ENCODE measurements at places on chromosomes 5 and 9. TPM values are rescaled to one million over a fixed set of nuclear protein-coding genes. Genes with fewer than 3 reads are reported as not detected.

Gene SPINK4
- not detected for total RNA-seq

DNA sequence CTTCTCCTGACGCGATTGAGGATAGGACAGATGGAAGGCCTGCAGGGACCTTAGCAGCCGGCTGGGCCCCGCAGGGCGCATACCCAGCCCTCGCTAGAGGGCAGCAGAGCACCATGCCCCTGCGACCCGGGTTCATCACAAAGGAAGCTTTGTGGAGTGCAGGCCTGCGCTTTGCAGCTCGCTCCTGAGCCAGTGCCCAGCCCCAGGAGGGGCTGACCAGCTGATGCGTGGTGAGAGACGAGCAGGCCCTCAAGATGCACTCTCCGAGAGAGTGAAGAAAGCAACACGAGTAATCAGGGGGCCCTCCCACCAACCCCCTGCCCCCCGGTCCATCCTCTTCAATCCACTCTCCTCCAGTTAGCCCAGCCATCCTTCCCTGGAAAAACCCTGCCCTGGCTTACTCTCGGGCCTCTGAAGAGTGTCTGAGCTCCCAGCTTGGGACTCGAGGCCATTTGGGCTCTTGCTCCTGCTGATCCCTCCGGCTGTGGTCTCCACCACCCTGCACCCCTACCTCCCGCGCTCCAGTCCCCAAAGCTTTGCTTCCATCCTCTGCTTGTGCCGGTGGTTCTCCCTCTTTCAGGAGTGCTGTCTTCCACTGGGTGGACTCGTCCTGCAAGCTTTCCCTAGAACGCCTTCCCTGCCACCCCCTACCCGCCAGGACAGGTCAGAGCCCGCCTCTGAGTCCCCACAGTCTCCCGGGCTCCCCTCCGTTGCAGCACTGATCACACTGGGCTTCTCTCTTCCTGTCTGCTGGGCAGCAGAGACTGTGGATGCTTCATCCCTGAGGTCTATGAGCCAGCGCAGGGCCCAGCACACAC, 9.1 kb upstream of the KIF12 start:
- no peaks in the 10 kb centered on the region for H3K36me3 ChIP-seq
- no peaks in the 10 kb centered on the region for H3K4me1 ChIP-seq
- H3K4me3 ChIP-seq = no peak overlapping the region
- peak; percentile 82 for DNase-seq

DNA sequence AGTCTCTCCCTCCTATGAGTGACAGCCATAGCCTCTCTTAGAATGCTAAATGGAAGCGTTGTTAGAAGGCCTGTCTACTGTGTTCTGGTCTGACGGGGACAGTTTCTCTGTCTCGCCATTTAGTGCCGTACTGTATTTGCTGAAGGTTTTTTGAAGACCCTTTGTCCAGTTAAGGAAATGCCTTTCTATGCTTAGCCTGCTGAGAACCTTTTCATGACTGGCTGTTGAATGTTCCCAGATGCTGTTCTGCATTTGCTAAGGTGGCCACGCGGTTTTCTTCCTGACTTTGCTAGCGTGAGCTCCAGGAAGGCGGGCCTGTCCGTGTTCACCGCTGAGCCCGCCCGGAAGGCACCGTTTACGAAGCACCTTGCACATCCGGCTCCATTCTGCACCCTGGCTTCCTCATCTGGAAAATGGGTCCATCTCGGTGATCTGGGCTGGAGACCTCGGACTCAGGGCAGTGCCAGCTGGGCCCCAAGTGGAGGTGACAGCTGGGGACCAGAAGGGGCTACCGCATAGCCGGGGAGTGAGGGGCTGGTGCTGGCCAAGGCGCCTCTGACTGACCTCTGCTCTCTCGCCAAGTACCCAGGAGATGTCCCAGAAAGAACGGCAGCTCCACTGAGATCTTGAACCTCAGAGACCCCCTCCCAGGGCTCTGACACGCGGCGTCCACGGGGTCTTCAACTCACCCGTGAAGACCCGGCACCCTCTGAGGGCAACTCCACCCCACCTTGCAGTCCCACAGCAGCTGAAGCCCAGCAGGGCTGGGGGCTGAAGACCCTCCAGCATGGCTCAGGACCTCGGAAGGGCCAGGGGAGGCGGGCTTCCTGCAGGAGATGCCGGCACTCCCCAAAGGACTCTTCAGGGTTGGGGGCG, 52.5 kb upstream of the NKD2 start:
- H3K4me1 ChIP-seq = no peaks in the 10 kb centered on the region
- no peaks in the 10 kb centered on the region for H3K36me3 ChIP-seq
- H3K27ac ChIP-seq = no peak overlapping the region
- H3K27me3 ChIP-seq = no peaks in the 10 kb centered on the region

GRCh38 chr9:18698992-18699391, 225.0 kb downstream of the ADAMTSL1 start:
- no peaks in the 10 kb centered on the region for H3K36me3 ChIP-seq
- peaks cover 7% of the 10 kb centered on the region for H3K4me1 ChIP-seq
- H3K27ac ChIP-seq = no peak overlapping the region

GRCh38 chr5:170283296-170283695, 14.3 kb downstream of the LCP2 start:
- no peak for DNase-seq
- no peaks in the 10 kb centered on the region for H3K27me3 ChIP-seq
- no peak overlapping the region for H3K27ac ChIP-seq
- peaks cover 19% of the 10 kb centered on the region for H3K4me1 ChIP-seq
- no peak overlapping the region for H3K4me3 ChIP-seq
- H3K36me3 ChIP-seq = no peaks in the 10 kb centered on the region

Gene ABCA2
- 25.2 TPM for total RNA-seq

Gene PPP2R2B
- total RNA-seq = 6.4 TPM

DNA sequence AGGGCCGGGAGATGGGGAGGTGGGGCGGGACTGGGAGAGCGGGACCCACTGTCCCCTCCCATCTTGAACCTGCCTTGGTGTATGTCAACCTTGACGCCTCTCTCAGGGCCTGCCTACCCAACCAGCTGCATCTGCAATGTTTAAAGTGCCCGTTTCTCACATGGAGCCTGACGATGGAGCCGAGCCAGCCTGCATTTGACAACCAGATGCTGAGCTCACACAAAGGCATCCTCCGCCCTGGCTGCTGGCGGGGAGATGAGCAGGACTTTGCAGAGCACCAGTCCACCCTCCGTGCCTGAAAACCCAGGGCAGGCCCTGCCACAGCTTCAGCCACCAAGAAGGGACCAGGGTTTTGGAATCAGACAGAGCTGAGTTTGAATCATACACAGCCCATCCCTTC, 141.1 kb upstream of the SMIM23 start:
- DNase-seq = no peak
- no peaks in the 10 kb centered on the region for H3K27me3 ChIP-seq
- H3K4me3 ChIP-seq = no peak overlapping the region
- no peaks in the 10 kb centered on the region for H3K4me1 ChIP-seq
- no peaks in the 10 kb centered on the region for H3K36me3 ChIP-seq

DNA sequence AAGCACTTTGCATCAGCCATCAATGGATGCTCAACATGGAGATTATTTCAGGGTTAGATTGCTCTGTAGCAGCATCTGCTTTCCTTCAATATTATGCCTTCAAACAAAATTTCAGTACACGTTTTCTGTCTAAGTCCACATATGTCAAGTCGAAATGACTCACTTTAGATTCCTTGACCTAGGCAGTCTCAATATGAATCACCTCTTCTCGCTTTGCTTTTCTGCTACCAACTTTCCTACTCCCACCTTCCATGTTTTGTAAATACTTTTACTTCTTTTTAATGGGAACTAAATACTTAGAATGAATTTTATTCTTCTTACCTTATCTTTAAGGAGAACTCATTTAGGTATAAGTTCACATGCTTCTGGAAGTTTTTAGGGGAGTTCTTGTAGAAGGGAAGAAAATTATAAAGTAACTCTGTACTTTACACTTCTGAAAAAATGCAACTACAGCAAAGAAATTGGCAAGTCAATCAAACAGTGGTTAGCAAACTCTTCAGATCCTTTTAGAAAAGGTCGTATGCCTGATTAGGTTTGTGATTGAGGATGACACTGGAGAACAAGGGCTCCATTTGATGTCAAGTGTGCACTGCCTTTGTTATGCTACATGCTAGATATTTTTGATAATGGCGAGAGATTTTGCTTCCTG, 478.5 kb upstream of the SMARCA2 start:
- no peaks in the 10 kb centered on the region for H3K4me1 ChIP-seq
- no peak overlapping the region for H3K27ac ChIP-seq
- H3K4me3 ChIP-seq = no peak overlapping the region
- no peaks in the 10 kb centered on the region for H3K27me3 ChIP-seq
- no peaks in the 10 kb centered on the region for H3K36me3 ChIP-seq
- DNase-seq = no peak

- H3K36me3 ChIP-seq = no peaks in the 10 kb centered on the region
- H3K27ac ChIP-seq = no peak overlapping the region
- H3K4me3 ChIP-seq = no peak overlapping the region
- no peaks in the 10 kb centered on the region for H3K4me1 ChIP-seq
Observed at GRCh38 chr5:138243794-138244193, 30.6 kb downstream of the GFRA3 start.

DNA sequence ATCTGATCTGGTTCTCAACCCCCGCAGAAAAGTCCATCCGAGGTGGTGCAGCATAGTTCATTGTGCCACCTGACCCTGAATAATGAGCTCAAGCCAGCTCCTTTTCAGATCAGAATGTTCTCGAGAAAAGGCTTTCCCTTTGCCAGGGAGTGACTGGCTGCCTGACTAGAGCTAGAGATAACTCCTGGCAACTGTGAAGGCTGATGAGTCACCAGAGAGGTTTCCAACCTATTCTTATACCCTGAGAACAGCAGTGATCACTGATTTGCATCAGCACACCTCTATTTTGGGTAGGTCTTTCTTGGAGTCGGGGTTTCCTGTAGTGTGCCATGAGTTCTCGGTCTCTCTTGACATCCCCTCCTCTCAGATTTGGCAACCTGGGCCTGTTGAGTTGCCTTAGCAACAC, 127.9 kb downstream of the PIK3R1 start:
- no peak overlapping the region for H3K4me3 ChIP-seq
- peaks cover 6% of the 10 kb centered on the region for H3K4me1 ChIP-seq
- H3K27me3 ChIP-seq = no peaks in the 10 kb centered on the region

DNA sequence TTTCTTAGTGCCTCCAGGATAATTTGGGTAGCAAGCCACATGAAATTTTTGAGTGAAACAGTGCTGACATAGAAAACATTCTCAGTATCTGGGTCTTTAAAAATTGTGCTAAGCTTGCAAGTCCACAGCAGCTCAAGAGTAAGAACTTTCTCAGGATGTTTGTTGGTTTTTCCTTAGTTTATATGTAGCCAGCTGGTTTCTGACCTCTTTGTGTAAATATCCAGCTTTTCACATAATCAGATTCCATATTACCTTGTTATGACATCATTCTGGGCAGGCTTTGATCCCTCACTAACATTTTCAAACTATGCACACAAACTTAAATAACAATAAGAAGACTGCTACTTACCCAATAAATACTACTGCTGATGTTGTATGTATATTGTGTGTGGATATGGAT, 82.9 kb upstream of the VCAN start:
- no peak for DNase-seq
- H3K36me3 ChIP-seq = no peaks in the 10 kb centered on the region
- no peaks in the 10 kb centered on the region for H3K4me1 ChIP-seq
- H3K4me3 ChIP-seq = no peak overlapping the region

GRCh38 chr9:122444041-122444733, 33.5 kb downstream of the OR1J1 start:
- no peaks in the 10 kb centered on the region for H3K36me3 ChIP-seq
- no peak overlapping the region for H3K27ac ChIP-seq
- H3K4me1 ChIP-seq = no peaks in the 10 kb centered on the region
- no peak for DNase-seq
- H3K27me3 ChIP-seq = peaks cover 3% of the 10 kb centered on the region

DNA sequence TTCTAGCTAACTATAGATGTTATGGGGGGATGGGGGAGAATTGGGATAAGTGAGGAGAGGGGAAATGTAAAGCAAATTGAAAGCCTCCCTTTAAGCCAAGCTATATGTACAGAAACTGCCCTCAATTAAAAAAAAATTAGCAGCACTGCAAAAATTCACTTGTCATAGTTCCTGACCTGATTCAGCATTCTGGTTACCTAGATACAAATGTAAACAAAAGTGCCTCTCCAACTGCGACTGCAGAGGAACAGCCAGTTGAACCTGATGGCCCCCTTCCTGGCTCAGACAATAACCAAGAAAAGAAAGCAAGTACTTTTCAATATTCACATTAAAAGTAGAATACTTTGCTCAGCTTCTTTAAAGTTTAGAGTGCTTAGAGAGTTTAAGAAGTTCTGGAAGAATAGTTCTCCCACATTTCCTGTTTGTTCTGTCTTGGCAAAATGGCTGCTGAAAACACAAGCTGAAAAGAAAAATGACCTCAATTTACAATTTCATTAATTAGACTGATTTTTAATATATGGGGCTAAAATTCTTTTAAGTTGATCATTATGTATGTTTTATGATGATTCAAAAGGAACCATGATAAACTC, 1.5 kb downstream of the FAM81B start:
- H3K4me1 ChIP-seq = no peaks in the 10 kb centered on the region
- H3K4me3 ChIP-seq = no peak overlapping the region
- H3K27ac ChIP-seq = no peak overlapping the region
- H3K36me3 ChIP-seq = no peaks in the 10 kb centered on the region

DNA sequence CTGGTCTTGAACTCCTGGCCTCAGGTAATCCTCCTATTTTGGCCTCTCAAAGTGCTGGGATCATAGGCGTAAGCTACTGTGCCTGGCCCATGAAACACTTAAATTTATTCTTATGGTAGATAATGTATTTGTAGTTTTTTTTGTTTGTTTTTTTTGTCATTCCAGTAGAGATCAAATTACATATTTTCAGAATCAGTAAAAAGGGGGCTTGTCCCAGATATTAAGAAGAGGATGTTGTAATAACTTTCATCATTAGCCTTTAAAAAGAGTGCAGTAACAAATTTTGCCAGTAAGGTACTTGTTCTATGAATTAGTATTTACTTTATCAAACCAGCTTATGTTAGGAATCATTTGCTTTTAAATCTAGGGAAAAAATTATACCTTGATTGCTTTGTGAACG, 42.6 kb downstream of the GAPVD1 start:
- no peak for DNase-seq
- H3K36me3 ChIP-seq = no peaks in the 10 kb centered on the region
- no peaks in the 10 kb centered on the region for H3K27me3 ChIP-seq
- H3K4me3 ChIP-seq = no peak overlapping the region

- H3K4me1 ChIP-seq = no peaks in the 10 kb centered on the region
- H3K27me3 ChIP-seq = peaks cover 7% of the 10 kb centered on the region
- no peak overlapping the region for H3K4me3 ChIP-seq
- no peaks in the 10 kb centered on the region for H3K36me3 ChIP-seq
Observed at GRCh38 chr5:135566422-135567400, 12.1 kb downstream of the CXCL14 start.

Gene C9orf50
- 0.11 TPM for total RNA-seq

Gene SLC46A2
- total RNA-seq = not detected

Gene OGN
- total RNA-seq = 3.6 TPM

GRCh38 chr5:14250748-14251701, 107.9 kb downstream of the TRIO start:
- H3K4me3 ChIP-seq = no peak overlapping the region
- no peak for DNase-seq
- H3K36me3 ChIP-seq = no peaks in the 10 kb centered on the region
- no peak overlapping the region for H3K27ac ChIP-seq
- H3K27me3 ChIP-seq = no peaks in the 10 kb centered on the region
- H3K4me1 ChIP-seq = peaks cover 27% of the 10 kb centered on the region
